Effector memory CD4-positive, alpha-beta T cell (primary cell): ENCODE measurements at places on chromosomes 1 and 21.

DNA sequence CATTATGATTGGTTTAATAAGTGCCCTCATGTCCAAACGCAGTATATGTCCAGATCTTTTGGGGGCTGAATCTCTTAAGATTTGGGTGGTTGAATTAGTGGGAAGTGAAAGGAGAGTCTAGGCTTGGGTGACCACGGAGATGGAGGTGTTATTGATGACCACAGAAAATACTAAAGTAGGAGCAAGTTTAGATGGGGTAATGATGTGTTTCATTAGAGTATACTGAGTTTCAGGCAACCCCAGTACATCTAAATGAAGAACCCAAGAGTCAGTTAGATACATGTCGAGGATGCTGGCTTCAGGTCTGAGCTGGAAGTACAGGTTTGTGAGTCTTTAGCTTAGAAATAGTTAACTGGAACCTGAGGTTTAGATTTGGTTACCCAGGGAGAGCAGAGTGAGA is 6.5 kb upstream of the ZZZ3 start:
- DNase-seq = no peak

DNA sequence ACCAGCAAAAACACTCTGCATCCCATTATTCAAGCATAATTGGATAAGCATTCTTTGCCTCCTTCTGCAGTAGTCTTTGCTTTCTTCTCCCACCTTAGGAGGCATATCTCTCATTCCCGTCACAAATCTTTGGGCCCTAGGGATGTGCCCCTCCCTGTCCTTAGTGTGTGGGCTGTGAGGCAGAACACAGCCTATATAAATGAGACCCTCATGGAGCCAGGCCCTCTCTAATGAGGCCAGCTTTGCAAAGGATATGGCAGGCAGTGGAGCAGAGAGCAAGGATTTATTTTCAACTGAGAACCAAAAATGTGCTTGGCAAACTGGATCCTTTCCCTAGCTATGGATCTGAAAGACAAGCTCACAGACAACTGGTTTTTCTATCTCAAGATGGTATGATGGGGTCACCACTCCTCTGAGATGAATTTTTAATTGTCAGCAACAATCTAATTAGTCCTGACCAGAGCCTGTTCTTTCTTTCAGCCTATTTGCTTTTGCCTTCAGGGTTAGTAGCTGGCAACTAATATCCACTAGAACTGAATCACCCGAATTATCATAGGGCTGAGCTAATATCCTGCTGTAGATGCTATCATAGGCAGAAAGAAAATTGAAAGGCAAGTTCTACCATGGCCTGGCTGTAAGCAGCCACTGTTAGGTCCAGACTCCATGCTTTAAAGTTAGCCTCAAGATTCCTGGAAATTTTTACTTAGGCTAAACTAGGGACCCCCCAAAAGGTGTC is 134.2 kb downstream of the SYT2 start:
- no peak for DNase-seq

- DNase-seq = no peak
These were observed 81.0 kb downstream of the DIRAS3 start for GRCh38 chr1:67969446-67969845.

DNA sequence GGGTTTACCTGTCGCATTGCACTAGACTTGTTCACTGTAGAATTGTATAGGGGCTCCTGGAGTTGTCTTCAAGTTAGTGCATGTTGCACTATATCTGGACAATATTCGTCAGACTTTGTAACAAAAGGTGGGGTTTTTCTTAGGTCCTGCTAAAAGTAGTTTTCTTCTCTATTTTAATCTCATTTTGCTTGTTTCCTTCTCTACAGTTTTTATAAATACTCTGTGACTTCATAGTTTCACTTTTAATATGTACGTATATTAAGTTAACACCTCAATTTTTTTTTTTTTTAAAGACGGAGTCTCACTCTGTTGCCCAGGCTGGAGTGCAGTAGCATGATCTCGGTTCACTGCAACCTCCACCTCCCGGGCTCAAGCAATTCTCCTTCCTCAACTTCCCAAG is 26.5 kb upstream of the MRPS6 start:
- DNase-seq = no peak

GRCh38 chr1:89620664-89621063 is 12.3 kb upstream of the LRRC8C start:
- DNase-seq = no peak

- no peak for DNase-seq
These were observed 61.4 kb upstream of the PAX7 start for GRCh38 chr1:18569251-18569650.

DNA sequence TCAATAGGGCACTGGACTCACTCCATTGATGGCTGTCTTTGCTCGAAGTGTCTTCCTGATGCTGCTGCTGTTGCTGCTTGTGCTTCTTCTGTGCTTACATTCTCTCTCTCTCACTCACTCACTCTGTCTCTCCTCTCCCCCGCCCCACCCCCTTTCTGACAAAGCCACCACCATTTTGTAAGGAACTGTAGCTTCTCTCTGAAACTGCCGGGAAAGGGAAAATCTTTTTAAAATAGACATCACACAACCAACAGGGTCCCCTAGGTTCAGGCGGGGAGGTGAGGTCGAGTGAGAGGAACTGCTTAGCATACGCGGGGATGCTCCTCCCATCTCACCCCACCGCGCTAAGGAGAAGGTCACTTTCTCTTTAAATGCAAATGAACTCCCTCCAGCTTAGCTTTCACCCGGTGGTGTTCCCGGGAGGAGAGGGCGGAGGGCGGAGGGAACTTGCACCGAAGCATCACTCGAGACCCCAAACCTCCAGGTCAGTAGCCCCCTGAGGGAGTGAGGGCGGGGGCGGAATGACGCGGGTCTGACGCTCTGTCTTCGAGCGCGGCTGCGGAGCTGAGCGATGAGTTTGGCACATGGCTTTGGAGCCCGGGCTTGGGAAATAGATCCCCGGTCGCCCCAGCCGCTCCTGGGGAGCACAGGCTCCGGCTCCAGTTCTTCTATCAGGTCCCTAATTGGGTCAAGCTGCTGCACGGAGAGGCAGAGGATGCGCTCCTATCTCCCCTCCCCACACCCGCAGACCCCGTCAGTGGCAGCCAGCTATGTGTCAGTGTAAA is at the start of gene CCDC28B:
Gene CCDC28B (plus strand): TSS at position 370 of the 785 bp plus-strand sequence. CDS start 1,341 bp downstream, outside the sequence.
- DNase-seq = peak; percentile 19

GRCh38 chr1:213649373-213649772 is 338.4 kb upstream of the PROX1 start:
- no peak for DNase-seq

DNA sequence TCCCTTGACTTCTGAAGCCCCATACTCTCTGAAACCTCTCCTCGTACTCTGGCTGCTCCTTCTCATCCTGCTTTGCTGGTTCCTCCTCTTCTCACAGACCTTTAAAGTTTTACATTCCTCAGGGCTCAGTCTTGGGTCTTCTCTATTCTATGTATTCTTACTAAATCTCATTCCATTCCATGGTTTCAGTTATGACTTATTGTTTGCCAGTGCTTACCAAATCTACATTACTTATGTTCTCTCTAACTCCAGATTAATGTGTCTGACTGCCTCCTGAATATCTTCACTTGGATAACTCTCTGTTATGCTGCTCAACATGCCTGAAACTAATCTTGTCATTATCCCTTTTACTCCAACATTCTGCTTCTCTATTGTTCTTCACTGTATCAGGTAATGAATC is 5.4 kb upstream of the SLC35D1 start:
- DNase-seq = no peak

DNA sequence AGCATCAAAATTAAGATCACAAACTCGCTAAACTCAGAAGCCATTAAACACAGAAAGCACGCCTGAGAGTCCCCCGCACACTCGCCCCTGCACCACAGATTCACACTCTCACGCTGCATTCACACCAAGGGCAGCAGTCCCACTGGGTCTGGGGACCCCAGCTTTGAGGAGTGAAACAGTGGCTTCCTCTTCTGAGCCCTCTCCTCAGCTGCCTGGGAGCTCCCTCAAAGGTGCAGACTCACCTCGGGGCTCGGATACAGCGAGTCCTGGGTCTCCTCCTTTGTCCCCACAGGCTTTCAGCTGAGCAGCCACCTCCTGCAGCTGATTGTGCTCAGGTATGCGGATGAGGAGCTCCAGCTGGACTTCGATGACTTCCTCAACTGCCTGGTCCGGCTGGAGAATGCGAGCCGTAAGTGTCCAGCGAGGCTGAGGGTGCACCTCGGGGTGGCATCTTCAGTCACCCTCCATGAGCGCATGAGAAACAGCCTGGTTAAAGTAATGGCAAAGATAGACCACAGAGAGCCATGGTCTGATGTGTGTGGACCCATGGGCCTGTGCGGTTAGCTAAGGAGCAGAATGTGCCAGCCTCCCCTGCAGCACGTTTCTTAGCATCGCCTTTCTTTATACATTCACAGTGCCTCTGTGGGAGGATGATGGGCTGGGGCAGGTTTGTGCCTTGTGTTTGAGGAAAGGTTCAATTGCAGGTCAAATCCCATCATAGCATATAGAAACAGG is 47.9 kb downstream of the CAPN9 start:
- no peak for DNase-seq

DNA sequence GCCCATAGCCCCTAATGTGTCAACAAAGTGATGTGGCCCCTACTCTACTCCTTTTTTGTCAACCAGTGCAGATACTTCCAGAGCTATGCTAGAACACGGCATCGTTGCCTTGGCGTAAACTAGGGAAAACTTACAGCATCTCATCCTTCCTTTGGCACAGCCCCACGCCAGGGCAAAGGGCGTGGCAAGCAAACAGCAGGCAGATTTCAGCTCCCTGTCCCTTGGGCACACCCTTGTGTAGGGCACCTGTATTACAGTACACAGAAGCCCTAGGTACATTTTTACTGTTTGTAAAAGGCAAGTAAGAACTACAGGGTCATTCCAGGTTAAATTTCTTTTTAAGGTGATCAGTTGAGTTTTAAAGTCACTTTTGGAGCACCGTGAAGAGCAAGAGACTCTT is 29.3 kb downstream of the PRDX6 start:
- DNase-seq = no peak

DNA sequence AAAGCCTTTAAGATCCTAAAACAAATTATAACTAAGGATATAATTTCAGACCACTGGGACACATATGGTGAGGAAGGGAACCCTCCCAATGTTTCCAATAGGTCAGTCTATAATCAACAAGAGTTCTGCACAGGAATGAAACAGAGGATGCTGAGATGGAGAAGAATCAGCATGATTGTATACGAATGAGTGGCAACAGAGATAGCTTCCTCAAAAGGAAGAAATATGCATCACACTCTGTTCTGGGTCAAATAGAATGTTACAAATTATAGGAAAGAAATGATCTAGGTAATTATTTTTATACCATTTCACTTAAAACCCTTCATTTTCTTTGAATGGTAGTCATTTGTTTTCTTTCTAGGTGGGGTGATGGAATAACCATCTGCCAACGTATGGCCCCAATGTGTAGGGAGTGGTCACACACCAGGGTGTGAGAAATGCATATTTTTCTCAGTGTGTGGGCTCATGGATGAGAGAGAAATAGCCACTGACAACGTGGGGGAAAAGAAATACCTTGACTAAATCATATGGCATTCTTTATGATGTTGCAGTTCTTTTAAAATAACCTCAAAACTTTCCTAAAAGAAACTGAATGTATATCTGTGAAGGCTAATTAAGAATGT is 104.6 kb upstream of the IVNS1ABP start:
- no peak for DNase-seq

DNA sequence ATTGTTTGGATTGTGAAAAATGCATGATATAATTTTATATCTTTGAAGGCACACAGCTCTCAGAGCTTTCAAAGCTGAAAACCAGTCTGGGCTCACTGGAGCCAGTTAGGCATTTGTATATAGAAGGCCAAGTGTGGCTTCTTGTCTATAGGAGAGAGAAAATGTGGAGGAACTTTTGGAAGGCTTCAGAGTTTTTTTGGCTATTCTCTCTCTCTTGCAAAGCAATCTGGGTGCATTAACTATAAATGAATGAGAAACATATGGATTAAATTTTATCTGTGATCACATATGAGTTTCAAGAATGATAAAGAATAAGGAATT is 216.7 kb upstream of the HOOK1 start:
- no peak for DNase-seq

- DNase-seq = no peak
These were observed 20.1 kb upstream of the CDCP2 start for GRCh38 chr1:54172614-54173599.

- no peak for DNase-seq
These were observed 73.1 kb upstream of the GJB5 start for GRCh38 chr1:34681480-34682451.

DNA sequence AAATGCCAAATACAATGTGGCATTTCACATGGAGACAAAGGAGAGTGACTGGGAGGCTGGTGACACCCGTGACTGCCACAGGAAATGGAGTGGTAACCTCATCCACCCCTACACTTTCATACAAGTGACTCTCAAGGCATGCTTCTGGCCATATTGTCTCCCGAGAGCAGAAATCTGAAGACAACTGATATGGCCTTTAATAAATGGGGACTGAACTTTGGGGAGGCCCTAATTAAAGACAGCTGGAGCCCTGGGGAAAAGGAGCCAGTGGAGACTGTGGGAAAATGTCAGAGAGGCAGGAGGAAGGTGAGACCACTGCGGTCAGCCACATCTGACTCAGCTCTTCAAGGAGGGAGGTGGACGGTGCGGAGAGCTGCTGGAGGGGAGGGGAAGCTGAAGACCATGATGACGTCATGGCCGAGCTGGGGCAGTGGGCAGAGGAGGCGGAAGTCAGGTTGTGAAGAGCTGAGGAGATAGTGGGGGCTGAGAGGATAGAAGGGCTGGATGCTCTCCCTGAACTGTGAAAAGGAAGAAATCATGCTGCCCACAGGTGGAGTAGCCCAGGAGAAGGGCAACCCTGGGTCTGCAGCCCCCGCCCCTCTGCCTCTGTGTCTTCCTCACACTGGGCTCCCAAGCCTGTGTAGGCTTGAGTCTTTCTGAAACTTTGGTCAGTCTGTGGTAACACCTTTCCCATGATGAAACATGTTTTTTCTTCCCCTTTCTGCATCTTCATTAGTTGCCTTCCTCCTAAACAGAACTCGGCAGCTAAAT is 14.0 kb upstream of the NCF2 start:
- no peak for DNase-seq

- no peak for DNase-seq
These were observed 2.8 kb downstream of the CERS2 start for GRCh38 chr1:150971583-150972416.

DNA sequence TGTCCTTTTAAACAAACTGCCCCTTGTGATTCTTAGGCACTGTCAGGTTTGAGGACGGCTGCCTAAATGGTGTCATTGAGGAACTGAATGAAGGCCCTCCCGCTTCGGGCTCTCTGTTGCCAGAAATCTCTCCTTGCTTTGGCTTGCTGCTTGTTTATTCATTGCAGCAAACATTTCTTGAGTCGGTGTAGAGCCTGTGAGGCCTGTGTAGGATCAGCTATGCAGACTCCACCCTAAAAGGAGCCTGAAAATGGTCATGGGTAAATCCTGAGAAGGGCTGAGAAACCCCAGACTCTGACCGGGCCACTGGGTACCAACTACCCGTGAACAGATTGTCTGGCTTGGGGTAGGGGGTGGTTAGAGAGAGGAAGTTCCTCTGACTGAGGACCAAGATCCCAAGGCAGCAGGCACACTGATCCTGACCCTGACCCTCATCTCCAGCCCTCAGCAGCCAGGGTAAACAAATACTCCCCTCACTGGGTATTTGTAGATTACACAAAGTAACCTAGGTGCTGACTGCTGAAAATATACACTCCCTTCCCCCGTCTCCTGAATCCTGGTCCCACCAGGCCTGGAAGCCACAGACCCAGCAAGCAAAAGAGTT is 3.1 kb downstream of the IL6R start:
- no peak for DNase-seq

- DNase-seq = no peak
These were observed 30.3 kb upstream of the PODN start for GRCh38 chr1:53031732-53032131.

GRCh38 chr1:235919833-235920441 is 53.2 kb upstream of the LYST start:
- DNase-seq = no peak

- no peak for DNase-seq
These were observed 82.7 kb upstream of the ZBTB18 start for GRCh38 chr1:243968413-243968812.

- DNase-seq = no peak
These were observed 126.5 kb upstream of the USH2A start for GRCh38 chr1:216549796-216550195.
